ENCODE measurements at places on chromosomes 16 and 17.

GRCh38 chr17:33144837-33145236 lies 148.3 kb downstream of the ASIC2 start:
- H3K36me3 ChIP-seq, result no peaks in the 10 kb centered on the region
- no peak overlapping the region for H3K27ac ChIP-seq
- peaks cover 39% of the 10 kb centered on the region for H3K27me3 ChIP-seq
- DNase-seq, result no peak

GRCh38 chr16:50837324-50837723 lies 95.4 kb downstream of the CYLD start:
- no peak overlapping the region for H3K4me3 ChIP-seq
- H3K4me1 ChIP-seq, result peaks cover 7% of the 10 kb centered on the region
- peaks cover 55% of the 10 kb centered on the region for H3K27me3 ChIP-seq
- DNase-seq, result no peak
- H3K36me3 ChIP-seq, result peaks cover 1% of the 10 kb centered on the region
- no peak overlapping the region for H3K27ac ChIP-seq

GRCh38 chr16:7703672-7704071 lies 371.0 kb downstream of the RBFOX1 start:
- H3K4me1 ChIP-seq, result no peaks in the 10 kb centered on the region
- no peak overlapping the region for H3K27ac ChIP-seq
- no peak for DNase-seq
- no peaks in the 10 kb centered on the region for H3K27me3 ChIP-seq
- no peak overlapping the region for H3K4me3 ChIP-seq

DNA sequence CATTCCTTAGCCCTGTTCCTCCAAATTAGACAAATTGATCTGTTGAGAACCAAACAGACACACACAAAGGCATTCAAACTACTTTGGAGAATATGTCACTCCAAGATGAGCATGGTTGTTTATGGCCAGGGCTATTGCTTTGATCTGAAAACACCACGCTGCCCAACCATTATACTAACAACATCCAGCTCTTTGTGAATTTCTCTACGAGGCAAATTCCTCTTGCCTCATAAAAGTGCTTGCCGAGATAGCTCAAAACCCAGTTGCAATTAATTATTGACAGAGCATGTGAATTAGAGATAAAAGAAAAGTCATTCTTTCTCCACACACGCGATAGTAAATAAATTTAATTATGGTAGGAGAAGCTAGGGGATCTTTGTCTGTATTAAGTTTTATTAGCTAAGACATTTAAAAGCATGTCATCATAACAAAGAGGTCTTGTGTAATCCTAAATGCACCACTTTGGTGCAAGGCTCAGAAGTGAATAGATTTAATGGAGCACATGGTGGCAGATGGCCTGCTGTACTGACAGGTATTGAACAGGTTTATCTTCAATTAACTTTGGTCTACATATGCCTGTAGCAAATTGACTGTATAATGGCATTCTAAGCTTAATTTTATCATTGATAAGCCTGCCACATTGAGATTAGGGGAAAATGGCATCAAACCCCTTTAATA lies 441.8 kb downstream of the HS3ST4 start:
- H3K27me3 ChIP-seq, result no peaks in the 10 kb centered on the region
- H3K36me3 ChIP-seq, result no peaks in the 10 kb centered on the region
- H3K4me1 ChIP-seq, result no peaks in the 10 kb centered on the region
- H3K27ac ChIP-seq, result no peak overlapping the region
- no peak overlapping the region for H3K4me3 ChIP-seq
- no peak for DNase-seq

GRCh38 chr17:75595284-75595919 lies 7.8 kb downstream of the MYO15B start:
- DNase-seq, result no peak
- peak overlapping the region; percentile 44 for H3K27ac ChIP-seq
- H3K4me1 ChIP-seq, result peaks cover 10% of the 10 kb centered on the region
- H3K4me3 ChIP-seq, result no peak overlapping the region
- H3K27me3 ChIP-seq, result no peaks in the 10 kb centered on the region

DNA sequence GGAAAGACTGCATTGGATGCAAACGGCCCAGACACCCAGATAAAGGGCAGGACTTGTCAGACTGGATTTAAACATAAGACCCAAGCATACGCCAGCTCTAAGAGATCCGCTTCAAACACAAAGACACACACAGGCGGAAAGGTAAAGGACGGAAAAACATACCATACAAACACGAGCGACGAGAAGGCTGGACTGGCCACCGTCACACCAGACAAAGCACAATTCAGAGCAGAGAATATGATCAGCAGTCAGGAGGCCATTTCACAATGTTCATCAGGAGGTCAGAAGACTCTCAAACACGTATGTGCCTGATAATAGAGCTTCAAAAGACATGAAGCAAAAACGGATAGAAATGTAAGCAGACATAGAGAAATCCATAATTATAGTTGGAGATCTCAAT lies 84.9 kb upstream of the GNG13 start:
- H3K27me3 ChIP-seq, result no peaks in the 10 kb centered on the region
- DNase-seq, result no peak
- no peaks in the 10 kb centered on the region for H3K4me1 ChIP-seq

GRCh38 chr17:65985571-65985970 lies 206.4 kb downstream of the CEP112 start:
- no peaks in the 10 kb centered on the region for H3K36me3 ChIP-seq
- no peak for DNase-seq
- H3K4me1 ChIP-seq, result no peaks in the 10 kb centered on the region

- no peak for DNase-seq
- peaks cover 39% of the 10 kb centered on the region for H3K27me3 ChIP-seq
- peaks cover 2% of the 10 kb centered on the region for H3K36me3 ChIP-seq
- H3K4me1 ChIP-seq, result no peaks in the 10 kb centered on the region
- no peak overlapping the region for H3K4me3 ChIP-seq
- H3K27ac ChIP-seq, result no peak overlapping the region
These were observed 11.0 kb upstream of the WIPI1 start for GRCh38 chr17:68468334-68468733.

DNA sequence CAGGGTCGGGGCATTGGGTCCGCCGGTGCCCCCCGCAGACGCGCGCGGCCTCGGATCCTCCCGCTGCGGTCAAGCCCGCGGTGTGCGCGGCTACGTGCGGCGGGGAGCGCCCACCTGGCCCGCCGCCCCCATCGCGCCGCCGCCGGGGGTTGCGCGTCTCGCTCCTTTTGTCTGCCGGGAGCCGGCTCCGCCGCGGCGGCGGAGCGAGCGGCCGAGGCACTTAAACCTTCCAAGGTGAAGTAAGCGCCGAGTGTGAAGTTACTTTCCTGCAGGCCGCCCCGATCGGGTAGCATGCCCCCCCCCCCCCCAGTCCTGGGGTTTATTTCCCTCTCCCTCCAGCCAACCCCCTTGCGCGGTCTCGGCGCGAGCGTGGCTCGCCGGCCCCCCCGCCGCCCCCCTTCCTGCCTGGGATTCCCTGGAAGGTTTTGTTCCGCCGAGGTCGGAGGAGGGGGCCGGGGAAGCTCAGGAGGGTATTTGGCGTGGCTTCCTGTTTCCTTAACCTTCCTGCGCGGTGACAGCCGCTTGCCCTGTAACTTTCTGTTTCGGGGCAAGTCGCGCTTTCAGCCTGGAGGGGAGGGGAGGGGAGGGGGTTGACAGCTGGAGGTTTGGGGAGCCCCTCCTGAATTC lies 56.6 kb upstream of the GSE1 start:
- H3K27me3 ChIP-seq, result no peaks in the 10 kb centered on the region
- H3K27ac ChIP-seq, result peak overlapping the region; percentile 97
- H3K4me1 ChIP-seq, result peaks cover 59% of the 10 kb centered on the region
- H3K4me3 ChIP-seq, result peak overlapping the region; percentile 96

DNA sequence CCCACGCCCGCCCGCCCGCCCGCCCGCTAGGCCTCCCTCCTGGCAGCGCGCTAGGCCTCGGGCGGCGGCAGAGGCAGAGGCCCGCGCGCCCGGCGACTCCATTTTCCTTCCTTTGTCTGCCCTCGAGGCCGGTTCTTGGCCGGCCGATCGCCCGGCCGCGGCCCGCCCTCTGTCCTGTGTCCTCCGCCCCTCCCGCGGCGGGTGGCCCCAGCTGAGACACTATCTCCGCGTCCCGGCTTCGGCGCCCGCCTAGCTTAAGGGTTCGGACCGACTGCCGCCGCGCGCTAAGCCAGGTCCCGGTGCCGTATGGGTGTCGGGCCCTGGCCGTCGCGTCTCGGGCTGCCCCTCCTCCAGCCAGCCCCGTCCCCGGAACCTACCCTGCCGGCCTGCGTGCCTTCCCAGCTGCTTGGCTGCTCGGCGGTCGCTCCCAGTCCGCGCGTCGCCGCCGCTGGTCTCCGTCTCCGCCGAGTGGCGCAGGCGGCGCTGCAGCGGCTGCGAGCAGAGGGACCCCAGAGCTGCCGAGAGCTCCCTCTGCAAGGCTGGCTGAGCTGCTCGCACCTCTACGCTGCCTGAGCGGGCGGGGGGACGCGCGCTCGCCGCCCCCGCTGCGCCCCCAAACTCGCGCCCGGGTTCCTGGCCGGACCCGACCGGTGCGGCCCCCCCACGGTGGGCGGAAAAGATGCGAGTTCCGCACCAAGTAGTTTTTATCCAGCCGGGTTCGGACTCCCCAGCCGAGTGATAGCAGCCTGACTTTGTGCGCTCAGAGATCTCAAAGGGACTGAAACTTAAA lies 787 bp downstream of the CTCF start:
- peaks cover 36% of the 10 kb centered on the region for H3K4me1 ChIP-seq
- H3K27me3 ChIP-seq, result no peaks in the 10 kb centered on the region
- DNase-seq, result peak; percentile 47
- peak overlapping the region; percentile 90 for H3K4me3 ChIP-seq
- peak overlapping the region; percentile 92 for H3K27ac ChIP-seq

- no peaks in the 10 kb centered on the region for H3K4me1 ChIP-seq
- H3K4me3 ChIP-seq, result no peak overlapping the region
- H3K27ac ChIP-seq, result no peak overlapping the region
- no peaks in the 10 kb centered on the region for H3K36me3 ChIP-seq
These were observed 132.8 kb downstream of the PRKCA start for GRCh38 chr17:66435182-66435581.

GRCh38 chr16:82995924-82996441 lies 369.2 kb downstream of the CDH13 start:
- no peak overlapping the region for H3K27ac ChIP-seq
- no peaks in the 10 kb centered on the region for H3K36me3 ChIP-seq
- no peaks in the 10 kb centered on the region for H3K4me1 ChIP-seq
- peaks cover 2% of the 10 kb centered on the region for H3K27me3 ChIP-seq

- no peak overlapping the region for H3K27ac ChIP-seq
- H3K36me3 ChIP-seq, result peaks cover 16% of the 10 kb centered on the region
- peaks cover 92% of the 10 kb centered on the region for H3K27me3 ChIP-seq
- no peak for DNase-seq
- H3K4me3 ChIP-seq, result no peak overlapping the region
- peaks cover 24% of the 10 kb centered on the region for H3K4me1 ChIP-seq
These were observed 3.2 kb upstream of the IGF2BP1 start for GRCh38 chr17:48993951-48994350.

- H3K27me3 ChIP-seq, result peaks cover 13% of the 10 kb centered on the region
- no peaks in the 10 kb centered on the region for H3K4me1 ChIP-seq
- H3K4me3 ChIP-seq, result no peak overlapping the region
- H3K27ac ChIP-seq, result no peak overlapping the region
- no peaks in the 10 kb centered on the region for H3K36me3 ChIP-seq
- no peak for DNase-seq
These were observed 14.2 kb upstream of the PEMT start for GRCh38 chr17:17605729-17606088.

DNA sequence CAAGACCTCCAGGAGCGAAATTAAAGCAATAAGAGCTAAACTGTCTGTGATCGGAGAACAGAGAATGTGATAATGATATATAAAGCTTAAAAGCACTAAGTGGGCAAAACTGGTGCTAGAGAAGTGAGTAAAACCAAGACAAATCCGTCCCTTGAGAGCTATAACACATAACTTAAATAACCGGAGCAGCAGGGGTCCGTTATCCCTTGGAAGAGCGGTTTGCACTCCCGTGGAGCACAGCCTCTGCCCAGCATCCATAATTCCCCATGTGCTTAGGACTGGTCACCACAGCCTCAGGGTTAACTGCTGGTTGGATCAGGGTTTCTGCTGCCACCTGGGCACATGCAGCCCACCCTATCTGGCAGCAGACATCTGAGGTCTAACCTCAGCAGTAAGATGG lies 489.0 kb downstream of the NPIPA7 start:
- H3K27me3 ChIP-seq, result peaks cover 54% of the 10 kb centered on the region
- no peak for DNase-seq
- no peak overlapping the region for H3K4me3 ChIP-seq
- no peak overlapping the region for H3K27ac ChIP-seq
- H3K4me1 ChIP-seq, result no peaks in the 10 kb centered on the region
- H3K36me3 ChIP-seq, result no peaks in the 10 kb centered on the region

DNA sequence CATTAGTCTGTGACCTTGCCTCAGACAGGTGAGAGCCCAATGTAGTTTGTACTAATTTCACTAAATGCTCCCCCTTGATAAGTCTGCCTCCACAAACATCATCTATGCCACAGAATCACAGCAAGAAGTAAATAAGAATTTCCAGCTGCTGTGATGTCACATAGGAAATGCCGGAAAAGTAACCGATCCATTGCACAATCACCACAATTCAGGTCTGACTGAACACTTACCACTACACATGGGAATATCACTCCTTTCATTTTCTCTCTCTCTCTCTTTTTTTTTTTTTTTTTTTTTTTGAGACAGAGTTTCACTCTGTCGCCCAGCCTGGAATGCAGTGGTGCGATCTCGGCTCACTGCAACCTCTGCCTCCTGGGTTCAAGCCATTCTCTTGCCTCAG lies 79.0 kb upstream of the CDH11 start:
- no peaks in the 10 kb centered on the region for H3K27me3 ChIP-seq
- H3K4me1 ChIP-seq, result no peaks in the 10 kb centered on the region
- no peak overlapping the region for H3K4me3 ChIP-seq
- H3K36me3 ChIP-seq, result no peaks in the 10 kb centered on the region

GRCh38 chr17:7426896-7427489 lies 1.6 kb downstream of the SPEM2 start:
- H3K27me3 ChIP-seq, result no peaks in the 10 kb centered on the region
- H3K4me3 ChIP-seq, result no peak overlapping the region

DNA sequence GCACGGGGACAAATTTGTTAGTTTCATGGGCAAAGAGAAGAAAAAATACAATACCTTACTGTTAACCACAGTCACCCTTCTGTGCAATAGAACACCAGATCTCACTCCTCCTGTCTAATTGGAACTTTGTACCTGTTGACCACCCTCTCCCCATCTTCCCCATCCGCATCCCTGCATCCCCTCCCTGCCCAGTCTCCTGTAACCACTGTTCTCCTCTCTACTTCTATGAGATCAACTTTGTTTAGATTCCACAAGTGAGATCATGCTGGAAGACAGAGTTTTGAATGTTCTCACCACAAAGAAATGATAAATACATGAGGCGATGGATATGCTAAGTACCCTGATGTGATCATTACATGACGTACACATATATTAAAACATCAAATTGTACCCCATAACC lies 47.7 kb downstream of the CLEC16A start:
- no peaks in the 10 kb centered on the region for H3K27me3 ChIP-seq
- H3K4me1 ChIP-seq, result peaks cover 35% of the 10 kb centered on the region
- no peak overlapping the region for H3K27ac ChIP-seq
- DNase-seq, result no peak
